Suppressor macrophage treated with lipopolysaccharide for 4 hours (primary cell): ENCODE measurements at places on chromosomes 3 and 15.

DNA sequence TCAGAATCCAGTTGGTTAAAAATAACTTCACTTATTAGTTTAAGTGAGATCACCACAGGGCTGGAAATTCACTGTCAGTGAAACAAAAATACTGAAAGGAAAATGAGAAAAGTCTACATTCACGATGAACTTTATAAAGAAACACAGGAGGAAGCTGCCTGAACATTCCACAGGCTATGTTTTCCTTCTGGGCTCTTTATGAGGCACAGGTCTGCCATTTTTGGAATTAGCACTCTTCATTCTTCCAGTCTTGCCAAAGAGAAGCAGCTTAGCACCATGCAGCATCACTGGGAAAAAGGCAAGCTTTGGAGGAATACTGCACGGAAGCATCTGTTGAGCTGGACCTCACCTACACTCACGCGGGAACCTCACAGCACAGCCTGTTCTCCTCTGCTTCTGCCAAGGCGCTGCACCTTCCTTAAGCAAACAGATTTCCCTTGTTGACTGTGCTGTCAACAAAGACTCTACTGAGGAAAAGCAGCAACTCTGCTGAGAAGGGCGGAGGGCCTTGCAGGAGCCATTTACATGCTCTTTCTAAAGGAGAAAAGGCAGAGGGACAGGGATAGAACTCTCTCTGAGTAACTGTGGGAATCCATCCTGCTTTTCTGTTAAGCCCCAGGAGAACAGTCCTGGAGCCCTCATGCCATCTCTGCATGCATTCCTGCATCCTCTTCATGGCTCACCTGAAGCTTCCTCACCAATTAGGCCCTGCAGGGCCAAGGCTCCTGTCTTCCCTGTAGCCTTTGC, 15.7 kb downstream of the SUSD5 start:
- DNase-seq, result no peak

GRCh38 chr15:101313041-101313761, 18.2 kb upstream of the SNRPA1 start:
- no peak for DNase-seq

GRCh38 chr3:173739726-173740125, 342.2 kb downstream of the NLGN1 start:
- DNase-seq, result no peak

- DNase-seq, result no peak
Observed at GRCh38 chr15:29726553-29726952, 95.7 kb downstream of the TJP1 start.

DNA sequence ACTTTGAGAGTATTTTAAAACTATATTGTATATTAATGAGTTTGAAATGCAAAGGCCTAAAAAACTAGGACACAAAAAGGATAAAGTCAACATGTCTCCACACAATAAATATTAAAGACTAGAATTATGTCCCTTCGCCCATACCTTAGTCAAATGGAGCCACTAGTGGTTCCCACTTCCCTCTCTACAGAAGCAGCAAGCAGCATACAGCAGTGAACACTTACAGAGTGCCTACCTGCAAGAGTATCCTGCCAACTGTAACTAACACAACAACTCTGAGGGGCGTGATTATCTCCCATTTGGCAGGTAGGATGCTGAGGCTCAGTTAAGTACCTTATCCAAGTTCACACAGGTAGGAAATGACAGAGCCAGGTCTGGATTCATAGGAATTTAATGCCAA, 17.2 kb downstream of the DYNC1LI1 start:
- no peak for DNase-seq

- DNase-seq, result no peak
Observed at GRCh38 chr15:79282371-79283251, at the start of gene ANKRD34C. Gene ANKRD34C, plus strand, starts transcription at chr15:79282722. Its CDS starts 10,563 bp downstream, at chr15:79293285.

DNA sequence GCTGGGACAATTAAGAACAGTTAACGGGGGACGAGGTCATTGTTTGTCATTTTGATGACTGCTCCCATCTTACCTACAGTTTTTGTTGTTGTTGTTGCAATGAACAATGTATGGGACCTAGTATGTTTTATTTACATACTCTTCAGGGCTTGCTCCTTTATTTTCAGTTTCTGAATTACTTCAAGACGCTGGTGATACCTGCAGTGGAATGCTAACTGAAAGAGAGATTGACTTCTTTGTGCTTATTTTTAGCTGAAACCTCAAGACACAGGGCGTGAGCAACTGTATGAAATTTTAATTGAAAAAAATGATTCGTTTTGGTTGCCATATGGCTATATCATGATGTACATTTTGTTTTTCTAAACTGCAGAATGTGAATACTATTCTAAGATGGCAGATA, 297.9 kb downstream of the EDEM1 start:
- no peak for DNase-seq

DNA sequence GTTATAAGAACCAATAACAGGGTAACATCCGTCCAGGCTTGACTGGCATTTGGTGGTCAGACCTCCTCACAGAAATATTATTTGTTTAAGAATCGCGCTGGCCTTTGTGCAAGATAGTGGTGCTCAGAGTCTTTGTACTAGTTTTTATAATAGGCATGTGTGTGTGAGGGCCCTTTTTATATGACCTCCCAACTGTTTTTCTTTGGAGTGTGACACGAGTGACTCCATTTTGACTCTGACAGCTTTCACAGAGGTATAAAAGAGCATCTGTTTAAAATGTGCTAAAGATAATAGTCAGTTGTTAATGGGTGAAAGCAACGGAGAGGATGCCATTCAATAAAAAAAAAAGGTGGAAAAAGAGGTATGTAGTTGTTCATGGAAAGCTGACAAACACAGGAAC, 110.4 kb downstream of the IL1RAP start:
- no peak for DNase-seq

- DNase-seq, result no peak
Observed at GRCh38 chr3:197353001-197353866, 54.8 kb upstream of the DLG1 start.
